T47D (cell line): ENCODE measurements at places on chromosomes 1 and 21.

DNA sequence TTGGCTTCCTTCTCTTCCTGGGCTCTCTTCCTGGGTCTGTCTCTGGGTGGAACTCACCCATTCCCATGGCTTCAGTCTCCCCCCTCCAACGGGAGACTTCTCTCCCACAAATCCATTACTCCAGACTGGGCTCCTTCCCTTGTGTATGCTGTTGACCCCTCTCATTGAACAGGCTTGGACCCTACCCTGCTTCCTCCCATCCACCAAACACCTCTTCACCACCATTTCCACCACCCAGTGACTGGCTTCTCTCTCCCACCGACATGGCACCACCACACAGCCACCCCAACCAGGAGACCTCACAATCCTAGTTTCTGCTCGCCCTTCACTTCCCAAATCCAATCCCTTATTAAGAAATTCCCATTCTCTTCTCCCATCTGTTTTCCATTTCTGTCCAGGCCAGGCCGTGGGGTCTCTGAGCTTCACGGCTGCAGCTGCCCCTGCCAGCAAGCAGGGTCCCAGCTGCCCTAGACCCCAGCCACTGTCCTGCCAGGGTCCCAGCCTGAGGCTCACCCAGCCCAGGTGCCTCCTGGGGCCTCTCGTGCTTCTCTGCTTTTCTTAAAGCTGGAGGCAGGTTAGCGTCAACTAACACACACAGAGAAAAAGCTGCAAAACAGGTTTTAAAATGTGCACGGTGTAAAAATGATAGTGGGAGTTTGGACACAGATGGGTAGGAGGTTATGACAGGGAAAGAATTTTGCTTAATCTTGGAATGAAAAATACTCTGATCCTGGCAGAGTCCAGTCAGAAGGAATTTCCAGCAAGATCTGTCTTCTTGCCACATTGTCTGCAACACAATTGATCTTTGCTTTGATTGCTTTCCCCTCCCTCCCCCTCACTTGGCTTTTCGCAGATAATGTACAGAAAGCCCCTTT lies 383.8 kb upstream of the VAMP3 start:
- peak; percentile 37 for DNase-seq

- no peak for DNase-seq
Measured at GRCh38 chr1:43691871-43692815, 15.2 kb upstream of the ST3GAL3 start.

GRCh38 chr1:109760581-109761226 lies 3.0 kb downstream of the EPS8L3 start:
- DNase-seq = no peak

DNA sequence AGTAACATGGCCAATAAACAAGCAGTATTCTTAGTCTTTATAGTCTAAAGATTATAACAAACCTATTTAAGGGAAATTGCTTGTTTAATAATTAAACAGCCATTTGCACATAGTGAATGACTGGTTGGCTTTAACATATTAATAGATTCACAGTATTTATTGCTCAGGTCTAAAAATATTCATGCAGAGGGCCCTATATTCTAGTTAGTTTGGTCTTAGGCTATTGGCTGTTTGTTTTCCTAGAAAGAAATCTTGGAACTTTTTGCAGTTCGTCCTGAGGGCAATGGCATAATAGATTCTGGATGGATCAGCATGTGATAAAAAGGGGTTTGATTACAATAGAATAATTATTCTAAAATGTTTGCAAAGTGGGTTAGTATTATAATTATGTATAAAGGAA lies 34.7 kb downstream of the BACH1 start:
- no peak for DNase-seq

GRCh38 chr1:75334876-75335389 lies 200.7 kb downstream of the LHX8 start:
- DNase-seq = no peak

GRCh38 chr1:193265716-193266115 lies 79.3 kb upstream of the B3GALT2 start:
- DNase-seq = no peak

DNA sequence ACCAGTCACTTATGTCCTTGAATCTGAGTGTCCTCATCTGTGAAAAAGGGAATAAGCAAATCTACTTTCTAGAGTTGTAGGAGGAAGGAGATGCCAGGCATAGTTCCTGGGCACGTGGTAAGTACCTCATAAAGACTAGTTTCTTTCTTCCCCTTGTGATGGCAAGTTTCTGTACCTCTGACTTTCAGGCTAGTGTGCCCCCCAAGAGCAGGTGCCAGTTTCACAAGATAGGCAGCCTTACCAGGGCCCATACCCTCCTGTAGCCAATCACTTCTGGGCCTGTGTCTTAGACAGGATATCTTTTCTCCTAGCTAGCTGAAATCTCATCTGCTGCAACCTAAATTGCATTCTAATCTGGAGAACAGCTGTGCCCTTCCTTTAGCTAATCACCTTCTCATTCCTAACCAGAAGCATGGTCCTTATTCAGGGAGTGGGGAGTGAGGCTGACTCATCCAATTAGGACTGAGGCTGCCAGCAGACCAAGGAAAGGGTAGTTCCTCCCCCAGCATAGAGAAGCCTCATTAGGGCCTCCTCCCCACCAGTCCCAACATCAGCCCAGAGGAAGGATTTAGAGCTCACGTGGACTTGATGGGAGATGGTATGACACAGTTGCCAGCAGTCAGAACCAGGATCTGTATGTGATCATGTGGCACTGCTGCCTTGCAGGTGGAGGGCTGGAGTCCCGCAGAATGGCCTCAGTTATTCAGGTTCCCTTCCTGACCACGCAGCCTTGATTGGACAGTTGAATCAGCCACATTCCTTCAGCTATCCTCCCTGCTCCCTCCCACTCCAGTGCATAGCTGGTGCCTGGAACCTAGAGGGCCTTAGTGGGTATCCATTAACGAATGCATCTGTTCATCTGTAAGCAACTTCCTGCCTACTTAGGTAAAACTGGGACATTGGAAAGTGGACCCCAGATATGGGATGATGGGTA lies 7.9 kb downstream of the KLHDC8A start:
- no peak for DNase-seq

DNA sequence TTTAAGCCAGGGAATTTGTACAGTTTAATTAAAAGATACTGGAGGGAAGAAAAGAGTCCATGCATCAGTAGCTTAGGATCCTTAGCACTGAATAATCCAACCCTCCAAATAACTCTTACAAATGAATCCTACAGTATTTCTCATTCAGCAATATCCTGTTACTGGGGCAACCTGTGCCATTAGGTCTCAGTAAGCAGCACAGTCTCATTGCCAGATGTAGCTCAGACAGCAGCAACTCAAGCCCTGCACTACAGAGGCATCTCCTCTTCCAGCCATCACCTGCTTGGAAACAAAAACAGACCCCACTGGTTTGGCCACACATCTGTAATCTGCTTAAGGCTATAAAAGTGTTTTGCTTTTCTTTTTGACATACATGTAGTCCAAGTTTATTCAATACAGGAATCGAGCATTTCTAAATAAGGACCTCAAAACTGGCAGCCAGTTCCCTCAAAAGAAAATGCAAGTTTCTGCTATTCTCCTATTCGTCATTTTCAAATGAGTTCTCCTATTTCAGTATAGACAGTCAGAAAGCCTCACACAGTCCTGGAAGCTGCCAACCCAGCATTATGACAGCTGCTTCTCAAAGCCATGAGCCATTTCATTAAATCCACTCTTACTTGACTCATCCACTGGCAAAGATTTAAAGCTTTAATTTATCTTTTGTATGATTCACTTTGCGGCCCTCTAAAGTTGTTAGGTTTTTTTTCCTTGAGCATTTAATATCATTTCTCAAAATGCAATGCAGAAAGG lies 129.0 kb downstream of the APP start:
- no peak for DNase-seq

DNA sequence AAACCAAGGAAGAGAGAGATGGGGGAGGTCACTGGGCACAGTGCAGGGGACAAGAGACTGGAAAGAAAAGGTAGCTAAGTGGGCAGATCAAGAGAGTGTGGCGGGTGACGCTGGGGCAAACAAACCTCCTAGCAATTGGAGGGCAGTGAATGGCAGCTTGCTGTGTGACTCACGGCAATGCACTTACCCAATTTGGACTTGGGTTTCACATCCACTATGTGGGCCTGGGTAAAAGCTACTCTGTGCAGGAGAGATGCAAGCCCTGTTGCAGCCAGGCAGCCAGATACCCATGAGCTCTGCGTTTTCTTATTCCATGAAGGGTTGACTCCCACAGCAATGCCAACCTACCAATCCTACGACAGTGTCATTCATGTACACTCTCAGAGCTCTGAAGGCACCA lies 9.5 kb downstream of the PLXNA2 start:
- DNase-seq = no peak

DNA sequence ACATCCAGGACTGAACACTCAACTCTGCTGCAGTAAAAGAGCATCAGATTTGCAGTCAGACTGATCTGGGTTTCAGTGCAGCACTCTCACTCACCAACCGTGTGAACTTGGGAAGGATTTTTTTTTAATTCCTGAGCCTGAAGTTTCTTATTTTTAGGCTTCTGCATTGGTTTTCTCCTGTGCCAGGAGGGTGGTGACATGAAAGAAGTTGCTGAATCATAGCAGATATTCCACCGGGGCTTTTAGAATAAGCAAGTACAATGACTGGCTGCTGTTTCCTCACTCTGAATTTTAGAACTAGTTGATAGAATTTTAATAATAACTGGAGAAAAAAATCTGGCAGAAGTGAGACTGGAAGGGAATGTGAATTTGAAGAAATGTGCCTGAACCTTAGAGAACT lies 11.6 kb downstream of the ADAM30 start:
- DNase-seq = no peak

GRCh38 chr1:241593186-241593585 lies 47.0 kb downstream of the CHML start:
- DNase-seq = no peak

GRCh38 chr1:22117238-22117637 lies 25.7 kb downstream of the WNT4 start:
- no peak for DNase-seq

- no peak for DNase-seq
Measured at GRCh38 chr1:228400237-228400651, 6.4 kb downstream of the TRIM11 start.

DNA sequence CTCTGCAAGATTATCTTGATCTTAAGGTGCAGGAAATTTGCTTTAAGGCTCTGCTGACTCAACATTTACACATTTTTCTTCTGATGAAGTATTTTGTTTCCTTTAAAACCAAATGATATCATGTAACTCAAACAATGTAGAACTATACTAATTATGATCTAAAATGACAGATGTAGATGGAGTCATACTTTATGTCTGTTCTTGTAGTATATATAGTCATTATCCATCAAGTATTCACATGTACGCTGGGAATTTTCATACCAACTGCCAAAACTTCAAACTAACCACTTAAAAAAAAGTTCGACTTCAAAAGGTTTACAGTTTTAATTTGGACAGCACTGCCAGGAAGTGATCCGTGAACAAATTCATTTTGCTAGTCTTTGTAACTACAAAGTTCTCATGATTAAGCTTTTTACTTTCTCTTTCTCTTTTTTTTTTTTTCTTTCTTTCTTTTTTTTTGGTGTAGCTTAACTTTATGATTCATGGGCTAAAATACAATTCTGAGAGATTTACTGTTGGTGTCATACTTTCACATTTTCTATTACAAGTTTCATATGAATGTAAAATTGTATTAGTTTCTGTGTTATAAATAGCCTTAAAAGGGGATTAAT lies 509.0 kb upstream of the CXADR start:
- DNase-seq = no peak

DNA sequence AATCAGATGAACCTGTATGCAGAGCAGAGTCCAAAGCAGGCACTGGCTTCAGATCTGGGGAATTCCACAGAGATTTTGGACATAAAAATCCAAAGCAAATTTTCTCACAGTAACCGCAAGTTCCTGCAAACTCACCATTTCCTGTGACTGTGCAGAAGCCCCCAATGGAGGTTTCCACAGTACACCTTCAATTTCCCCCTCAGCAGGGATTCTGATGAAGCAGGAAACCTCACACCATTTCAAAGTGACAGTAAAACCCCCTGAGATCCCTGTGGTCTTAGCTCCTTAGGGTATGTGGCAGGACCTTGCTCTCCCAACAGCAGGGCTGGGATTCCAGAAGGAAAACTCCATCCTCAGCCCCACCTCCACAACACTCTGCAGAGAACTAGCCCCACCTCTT lies 6.0 kb upstream of the TGFBR3 start:
- DNase-seq = no peak

DNA sequence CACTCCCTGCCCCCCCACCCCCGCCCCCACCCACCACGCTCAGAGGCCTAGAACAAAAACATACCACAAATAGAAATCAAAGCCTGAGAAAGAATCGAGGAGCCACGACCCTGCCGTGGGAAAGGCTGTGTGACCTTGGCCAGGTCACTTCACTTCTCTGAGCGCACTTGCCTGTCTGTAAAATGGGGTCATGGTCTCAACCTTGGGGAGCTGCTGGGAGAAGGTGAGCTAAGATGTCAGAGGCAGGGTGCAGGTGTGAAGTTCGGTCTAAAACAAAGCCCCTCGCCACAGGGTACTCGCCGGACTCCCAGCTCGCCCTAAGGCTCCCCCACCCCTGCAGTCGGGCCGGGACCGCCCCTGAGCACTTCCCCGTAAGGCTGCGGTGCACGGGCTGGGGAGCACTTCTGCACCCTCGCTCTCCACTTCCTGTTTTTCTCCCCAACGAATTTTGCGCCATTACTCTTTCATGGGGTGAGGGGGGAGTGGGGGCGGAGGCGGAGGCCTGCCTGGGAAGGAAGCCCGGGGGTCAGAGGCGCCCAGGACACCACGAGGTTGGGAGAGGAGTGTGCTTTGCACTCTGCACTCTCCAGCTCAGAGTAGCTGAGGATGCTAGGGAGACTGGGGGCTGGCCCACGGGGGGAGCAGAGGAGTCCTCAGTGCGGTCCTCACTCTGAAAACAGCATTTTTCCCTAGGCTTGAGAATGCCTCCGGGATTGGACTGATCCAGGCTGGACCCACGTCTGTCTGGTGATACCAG lies 21.9 kb upstream of the PIK3CD start:
- DNase-seq = no peak

GRCh38 chr1:12121212-12122003 lies 45.4 kb upstream of the TNFRSF1B start:
- no peak for DNase-seq

- DNase-seq = no peak
Measured at GRCh38 chr1:182953826-182954225, 860 bp upstream of the SHCBP1L start.

- DNase-seq = no peak
Measured at GRCh38 chr1:90134175-90134955, 139.5 kb downstream of the ZNF326 start.

- DNase-seq = no peak
Measured at GRCh38 chr1:114690148-114690547, 5.2 kb downstream of the AMPD1 start.

DNA sequence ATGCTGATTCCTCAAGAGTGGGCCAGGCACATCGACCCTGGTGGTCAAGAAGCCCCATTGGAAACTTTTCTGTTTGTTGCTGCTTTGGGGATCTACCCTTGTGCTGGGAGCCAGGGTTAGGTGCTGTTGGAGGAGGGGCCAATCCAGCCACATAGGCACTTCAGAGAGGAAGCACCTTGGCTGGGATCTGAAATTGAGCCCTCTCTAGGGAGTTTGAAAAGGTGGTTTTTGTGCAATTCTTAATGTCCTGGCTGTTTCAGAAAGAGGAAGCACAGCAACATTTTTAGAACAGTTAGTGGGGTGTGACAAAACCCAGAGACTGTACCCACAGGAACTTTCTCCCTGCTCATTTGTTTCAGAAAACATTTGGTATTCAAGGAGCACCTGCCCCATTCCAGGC lies 17.2 kb upstream of the BEND5 start:
- no peak for DNase-seq

- DNase-seq = no peak
Measured at GRCh38 chr1:109640285-109640865, 15.5 kb upstream of the GSTM4 start.

GRCh38 chr1:235595079-235595478 lies 54.5 kb downstream of the GNG4 start:
- no peak for DNase-seq

GRCh38 chr1:167789501-167789900 lies 67.7 kb downstream of the MPZL1 start:
- DNase-seq = no peak
